ENCODE measurements at places on chromosomes 6 and 20.

- no peak for DNase-seq
Observed at GRCh38 chr6:40986364-40986763, 52.7 kb downstream of the UNC5CL start.

- no peak for DNase-seq
Observed at GRCh38 chr6:15978426-15978825, 150.5 kb upstream of the MYLIP start.

DNA sequence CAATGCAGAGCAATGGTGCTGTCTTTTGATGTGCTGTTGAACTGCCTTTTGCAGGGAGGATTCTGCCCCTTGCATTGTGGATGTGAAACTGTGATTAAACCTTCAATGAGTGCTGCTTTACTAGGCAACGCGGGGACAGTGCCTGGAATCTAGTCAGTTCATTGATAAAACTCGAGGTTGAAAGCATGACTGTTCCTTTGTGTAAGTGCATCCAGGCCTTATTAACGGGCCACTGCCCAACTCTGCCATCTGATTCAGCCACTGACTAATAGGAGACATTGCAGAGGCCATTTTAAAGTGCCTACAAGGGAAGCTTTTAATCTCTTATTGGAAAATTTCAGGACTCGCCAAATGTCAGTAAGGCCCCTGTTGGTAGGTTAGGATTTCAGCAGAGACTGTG, 49.3 kb downstream of the SLC35F1 start:
- no peak for DNase-seq

DNA sequence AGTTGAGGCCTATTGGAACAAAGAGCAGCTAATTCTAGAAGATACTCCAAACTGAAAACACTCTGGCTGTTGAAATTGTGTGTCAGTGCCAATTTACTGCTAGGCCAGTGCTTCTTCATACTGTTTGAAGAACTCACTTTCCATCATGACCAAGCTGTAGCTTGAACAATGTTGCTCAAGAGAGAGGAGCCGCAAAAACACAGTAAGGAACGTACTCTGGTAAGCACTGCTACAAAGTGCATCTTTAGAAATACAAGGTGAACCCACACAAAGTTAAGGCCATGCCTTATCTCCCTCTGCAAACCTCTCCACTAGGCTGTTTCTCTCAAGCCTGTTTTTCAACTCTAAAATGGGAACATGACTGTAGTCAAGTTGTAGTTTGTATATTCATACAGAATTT, 74.5 kb upstream of the TULP1 start:
- DNase-seq = no peak

- DNase-seq = no peak
Observed at GRCh38 chr20:44014807-44015732, 100.4 kb downstream of the TOX2 start.

DNA sequence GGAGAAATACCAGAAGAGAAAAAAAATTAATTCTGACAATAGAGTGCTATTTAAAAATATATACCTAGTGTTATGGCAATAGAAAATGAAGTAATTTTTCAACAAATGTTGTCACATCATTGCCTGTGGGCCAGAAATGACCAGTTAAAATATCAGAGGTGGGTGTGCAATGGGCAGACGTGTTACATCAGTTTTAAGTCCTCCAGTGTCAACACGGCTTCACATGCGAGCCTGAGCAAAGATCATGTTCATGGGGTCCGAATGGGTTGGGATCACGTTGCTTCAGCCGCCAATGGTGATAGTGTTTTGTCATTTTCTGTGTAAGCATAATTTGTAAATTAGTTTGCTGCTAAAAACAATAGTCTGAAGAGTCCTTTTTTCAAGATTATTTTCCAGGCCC, 27.5 kb downstream of the TMEM200A start:
- no peak for DNase-seq

- no peak for DNase-seq
Observed at GRCh38 chr20:35121186-35121585, 25.9 kb downstream of the EDEM2 start.

DNA sequence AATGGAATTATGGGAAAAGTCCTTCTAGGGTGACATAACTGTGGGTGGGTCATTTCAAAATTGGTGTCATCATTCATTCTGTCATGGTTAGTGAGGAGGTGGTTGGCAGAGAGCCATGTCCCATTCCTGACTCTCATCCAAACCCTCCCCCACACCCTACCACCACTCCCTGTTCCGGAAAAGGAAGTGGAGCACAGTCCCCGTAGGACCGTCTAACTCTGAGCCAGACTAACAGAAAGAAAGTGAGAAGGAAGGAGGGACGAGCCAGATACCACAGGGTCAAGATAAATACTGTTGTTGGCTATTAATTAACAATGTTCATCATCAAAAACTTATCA, 4.8 kb downstream of the TRIM10 start:
- no peak for DNase-seq

GRCh38 chr6:52537001-52537753, 39.7 kb downstream of the TRAM2 start:
- DNase-seq = no peak

DNA sequence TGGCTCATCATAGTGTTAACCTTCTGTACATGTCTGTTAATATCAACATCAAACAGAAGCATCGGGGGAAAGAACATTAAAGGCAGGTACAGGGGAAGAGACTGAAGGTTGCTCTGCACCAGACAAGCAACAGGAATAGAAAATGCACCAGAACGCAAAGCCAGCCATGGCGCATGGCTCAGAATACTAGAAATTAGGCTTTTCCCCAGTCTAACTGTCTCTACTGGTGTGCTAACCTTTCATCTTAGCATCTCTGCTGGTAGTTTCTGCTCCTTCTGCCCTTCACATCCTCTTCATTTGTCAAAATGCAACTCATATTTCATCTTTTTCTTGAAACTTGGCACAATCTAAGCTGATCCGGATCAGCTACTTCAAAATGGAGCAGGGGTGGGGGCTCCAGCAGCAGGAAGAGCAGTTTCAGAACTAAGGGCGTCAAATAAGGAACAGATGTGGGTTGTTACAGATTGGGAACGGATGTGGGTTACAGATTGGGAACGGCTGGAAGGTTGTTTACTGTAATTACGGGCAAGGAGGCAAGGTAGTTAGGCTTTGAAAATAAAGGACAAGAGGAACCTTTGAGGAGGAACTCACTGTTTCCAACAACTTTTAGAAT, 13.1 kb upstream of the RNASET2 start:
- no peak for DNase-seq

GRCh38 chr6:52644253-52644652, 26.7 kb upstream of the TMEM14A start:
- DNase-seq = no peak

DNA sequence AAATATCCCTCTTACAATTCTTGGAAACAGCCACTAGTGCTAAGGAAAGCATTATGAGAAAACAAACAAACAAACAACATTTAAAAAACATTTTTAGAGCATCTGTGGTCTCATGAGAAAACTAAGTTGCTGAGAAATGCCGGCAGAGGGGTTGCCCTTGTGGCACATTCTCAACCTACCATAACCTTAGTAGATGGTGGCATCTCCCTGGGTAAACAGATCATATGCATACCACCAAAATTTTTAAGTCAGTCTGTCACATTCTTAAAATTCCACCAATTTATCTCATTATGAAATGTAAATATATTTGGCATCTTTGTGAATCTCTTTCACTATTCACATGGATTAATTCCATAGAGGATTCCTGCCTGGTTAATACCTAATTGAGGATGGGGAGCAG, 575.7 kb upstream of the MARCKS start:
- no peak for DNase-seq

DNA sequence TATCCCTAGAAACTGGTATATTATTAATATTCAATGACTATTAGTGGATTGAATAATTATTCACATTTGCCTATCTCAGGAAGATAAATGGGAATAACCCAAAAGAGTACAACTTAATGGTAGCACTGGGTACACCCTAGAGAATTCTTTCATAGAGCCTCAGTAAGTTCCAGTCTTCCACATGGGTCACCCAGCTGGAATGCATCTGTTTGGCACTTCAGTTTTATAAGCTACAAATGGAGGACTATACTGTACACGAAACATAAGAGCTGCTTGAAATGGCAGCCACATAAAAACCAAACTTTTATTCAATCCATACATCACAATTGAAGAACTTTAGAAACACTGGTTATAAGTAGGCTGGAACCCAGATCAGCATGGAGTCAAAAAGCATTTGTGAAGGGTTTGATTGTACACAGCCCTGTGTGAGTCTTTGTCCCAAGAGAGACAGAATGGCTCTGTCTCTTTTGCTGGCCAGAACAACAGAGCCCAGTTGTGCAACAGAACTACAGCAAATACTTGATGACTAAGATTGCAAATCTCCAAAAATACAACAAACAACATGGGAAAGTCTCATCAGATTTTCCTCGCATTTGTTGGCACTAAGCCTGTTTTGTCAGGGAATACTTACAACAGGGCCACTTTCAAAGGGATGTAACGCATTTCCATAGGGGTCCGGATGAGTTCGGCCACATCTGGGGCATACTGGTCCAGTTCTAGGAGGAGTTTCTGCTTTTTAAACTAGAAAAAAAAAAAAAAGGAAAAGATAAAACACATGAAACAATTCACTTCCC, 39.5 kb downstream of the PIGU start:
- DNase-seq = no peak

- no peak for DNase-seq
Observed at GRCh38 chr6:21741221-21742109, 147.9 kb downstream of the SOX4 start.

GRCh38 chr6:108838101-108838717, 10.0 kb upstream of the ARMC2 start:
- DNase-seq = no peak

DNA sequence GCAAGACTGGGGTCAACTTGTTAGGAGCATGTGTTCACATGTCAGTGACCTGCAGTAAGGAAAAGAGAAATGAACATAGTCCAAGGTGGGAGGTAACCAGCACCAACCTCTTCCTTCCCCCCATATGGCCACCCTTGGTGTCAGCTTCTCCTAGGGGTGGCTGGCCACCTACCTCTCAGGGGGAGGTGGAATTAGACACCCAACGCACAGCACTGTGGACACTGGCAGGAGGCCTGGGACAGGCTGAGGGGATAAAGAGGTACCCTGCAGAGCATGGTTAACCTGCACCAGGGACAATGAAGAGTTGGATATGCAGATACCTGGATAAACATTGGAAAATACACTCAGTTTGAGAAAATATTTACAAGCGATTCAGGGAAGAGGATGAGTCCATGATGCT, 84.5 kb downstream of the IYD start:
- no peak for DNase-seq

DNA sequence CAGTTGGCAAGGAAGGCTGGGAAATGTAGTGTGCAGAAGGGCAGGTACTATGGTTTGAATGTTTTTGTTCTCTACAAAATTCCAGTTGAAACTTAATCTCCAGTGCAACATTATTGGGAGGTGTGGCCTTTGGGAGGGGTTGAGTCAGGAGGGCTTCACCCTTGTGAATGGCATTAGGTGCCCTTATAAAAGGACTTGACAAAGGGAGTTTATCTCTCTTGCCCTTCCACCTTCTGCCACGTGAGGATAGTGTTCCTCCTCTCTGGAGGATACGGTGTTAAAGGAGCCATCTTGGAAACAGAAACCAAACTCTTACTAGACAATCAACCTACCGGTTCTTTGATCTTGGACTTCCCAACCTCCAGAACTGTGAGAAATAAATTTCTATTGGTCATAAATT, 82.2 kb upstream of the LRFN2 start:
- no peak for DNase-seq

DNA sequence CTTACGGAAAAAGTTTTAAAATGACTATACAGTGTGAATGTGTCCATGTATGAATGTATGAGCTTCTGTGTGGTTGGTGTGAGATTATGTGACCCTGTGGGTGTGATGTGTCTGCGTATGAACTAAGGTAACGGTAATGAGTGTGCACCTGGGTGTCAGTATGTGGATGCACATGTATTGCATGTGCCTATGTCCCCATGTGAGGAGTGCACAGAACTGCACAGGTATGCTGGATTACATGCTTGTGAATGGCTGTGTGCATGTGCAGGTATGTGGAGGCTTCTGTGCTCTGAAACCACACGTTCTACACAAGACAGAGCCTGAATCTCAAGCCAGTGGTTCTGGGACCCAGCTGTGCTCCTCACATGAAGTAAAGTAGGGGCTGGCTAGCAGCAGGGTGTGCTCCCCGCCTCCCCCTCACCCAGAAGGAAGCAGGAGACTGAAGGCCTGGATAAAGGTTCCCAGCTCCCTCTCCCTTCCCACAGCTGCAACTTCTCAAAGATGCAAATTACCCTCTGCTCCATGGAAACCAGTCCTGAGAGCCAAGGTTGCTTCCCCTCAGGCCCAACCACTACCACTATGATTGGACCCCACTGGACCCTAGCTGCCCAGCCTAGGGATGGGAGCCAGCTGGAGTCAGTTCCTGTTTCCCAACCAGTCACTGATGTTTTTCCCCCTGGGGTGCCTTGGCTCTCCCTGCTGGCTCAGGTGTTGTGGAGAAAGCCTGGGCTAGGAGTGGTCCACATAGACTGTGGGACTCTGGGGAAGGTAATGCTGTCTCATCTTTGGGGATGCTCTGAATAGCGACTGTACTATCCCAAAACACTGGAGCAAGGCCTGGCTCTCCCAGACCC, 24.8 kb upstream of the SPDEF start:
- no peak for DNase-seq

DNA sequence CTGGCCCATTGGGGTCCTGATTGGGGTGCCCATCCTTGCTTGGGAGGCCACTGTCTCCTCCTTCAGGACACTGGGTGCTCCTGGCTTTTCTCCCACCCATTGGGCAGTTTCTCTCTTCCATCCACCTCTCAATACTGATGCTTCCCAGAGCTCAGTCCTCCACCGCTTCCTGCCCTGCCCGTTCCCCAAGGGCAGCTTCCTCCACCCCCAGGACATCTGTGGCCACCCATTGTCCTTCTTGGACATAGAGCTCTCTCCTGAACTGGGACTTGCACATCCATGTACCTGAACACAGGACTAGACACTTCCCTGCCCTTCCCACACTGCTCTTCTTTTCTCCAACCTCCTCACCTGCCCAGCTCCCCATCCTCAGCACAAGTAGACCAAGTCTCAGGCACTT, 69.4 kb upstream of the NNAT start:
- DNase-seq = no peak

DNA sequence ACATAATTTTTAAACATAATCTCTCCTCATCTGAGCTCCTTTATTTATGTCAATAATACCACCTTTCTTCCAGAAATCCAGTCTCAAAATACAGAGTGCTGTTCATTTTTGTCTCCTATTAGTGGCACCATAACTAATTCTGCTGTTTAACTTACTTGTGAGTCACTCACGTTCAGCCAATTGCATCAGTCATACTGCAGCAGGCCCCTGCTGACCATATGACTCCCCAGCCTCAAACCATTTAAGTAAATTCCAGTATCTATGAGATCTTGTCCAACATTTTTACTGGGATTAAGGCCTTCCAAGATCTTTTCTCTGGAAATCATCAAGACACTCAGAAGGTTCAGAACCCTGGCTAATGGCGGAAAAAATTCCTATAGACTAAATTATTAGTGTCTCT, 982.2 kb upstream of the MAP3K7 start:
- DNase-seq = no peak

DNA sequence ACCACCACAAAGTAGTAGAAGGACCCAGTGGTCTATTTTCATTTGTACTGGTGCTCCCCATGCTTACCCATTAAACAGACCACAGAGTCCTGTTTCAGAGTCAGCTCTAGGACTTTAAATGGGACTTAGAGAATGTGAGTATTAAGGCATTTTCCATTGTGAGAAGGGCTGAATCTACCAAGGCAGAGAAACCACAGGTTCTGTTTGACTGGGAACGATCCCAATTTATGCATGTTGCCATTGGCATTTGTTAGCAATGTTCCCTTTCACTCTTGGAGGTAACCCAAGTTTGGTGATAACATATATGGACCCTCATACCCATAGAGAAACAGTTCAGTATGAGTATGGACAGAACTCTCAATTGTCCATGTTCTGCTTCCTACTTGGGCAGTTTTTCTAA, 672.8 kb downstream of the KIF16B start:
- no peak for DNase-seq

GRCh38 chr6:132952986-132953385, 138.6 kb downstream of the RPS12 start:
- DNase-seq = no peak

All from activated CD8-positive, alpha-beta memory T cell treated with anti-CD3 and anti-CD28 coated beads for 1 hour (primary cell).